ENCODE measurements at places on chromosomes 4 and X.

DNA sequence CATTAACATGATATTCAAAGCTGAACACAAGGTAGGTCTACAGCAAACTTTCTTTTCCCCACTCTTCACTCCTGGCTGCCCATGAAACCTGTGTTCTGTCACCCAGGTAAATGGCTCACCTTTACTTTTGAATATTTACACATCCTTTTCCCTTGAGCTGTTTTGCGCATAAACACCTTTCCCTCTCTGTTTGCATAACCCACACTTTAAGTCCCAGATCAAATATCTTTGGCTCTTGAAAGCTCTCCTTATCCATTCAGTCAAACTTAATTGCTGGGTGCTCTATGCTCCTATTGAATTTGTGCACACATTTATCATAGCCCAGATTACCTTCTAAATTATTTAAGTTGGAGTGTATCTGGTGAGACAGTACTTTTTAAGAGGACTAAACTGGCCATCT lies 51.7 kb upstream of the ATP8A1 start:
- no peak for DNase-seq

DNA sequence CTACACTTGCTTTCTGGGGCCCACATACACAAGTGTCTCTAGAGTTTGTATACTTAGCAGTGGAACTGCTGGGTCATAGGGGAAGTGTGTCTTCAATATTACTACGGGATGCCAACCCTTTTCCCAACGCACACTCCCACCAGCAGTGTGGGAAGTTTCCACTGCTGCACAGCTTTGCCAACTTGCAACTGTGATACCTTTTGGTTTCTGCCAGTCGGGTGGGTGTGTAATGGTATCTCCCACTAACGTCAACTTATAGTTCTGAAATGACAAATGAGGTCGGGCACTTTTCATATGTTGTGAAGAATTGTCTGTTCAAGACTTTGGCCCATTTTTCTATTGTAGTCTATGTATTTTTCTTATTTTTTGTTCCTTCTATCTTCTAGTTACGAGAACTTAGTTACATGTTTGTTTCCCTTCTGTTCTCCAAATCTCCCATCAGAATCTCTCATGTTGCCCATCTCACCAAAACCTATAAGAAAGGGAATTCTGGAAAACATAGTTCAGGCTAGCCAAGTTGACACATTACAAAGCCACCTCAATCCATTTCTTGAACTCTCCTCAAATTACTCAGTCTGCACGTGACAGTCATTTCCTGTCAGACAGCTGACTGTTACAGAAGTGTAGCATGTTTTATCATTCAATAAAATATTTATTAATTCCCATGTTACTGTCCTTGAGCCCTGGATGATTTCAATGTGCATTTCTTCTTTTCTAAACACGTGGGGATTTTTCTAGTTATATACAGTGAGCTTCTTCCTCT lies 30.7 kb downstream of the PNMA6E start:
- no peak for DNase-seq

DNA sequence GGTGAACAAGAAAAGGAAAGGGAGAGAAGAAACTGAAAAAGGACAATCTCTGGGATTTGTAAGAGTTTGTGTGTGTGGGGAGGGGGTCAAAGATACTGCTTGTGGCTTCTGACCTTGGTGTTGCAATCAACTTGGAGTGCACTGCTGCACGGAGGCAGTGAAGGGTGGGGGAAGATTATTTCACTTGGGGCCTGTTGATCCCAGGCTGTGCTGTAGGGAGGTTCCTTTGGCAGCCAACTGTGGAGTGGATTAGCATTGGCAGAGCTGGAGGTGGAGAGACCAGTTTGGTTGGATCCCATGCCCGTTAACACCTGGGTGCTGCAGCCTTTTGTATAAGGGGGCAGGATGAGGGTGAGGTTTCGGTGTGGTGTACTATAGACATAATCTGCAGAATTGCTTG lies 38.2 kb downstream of the AFF1 start:
- no peak for DNase-seq

DNA sequence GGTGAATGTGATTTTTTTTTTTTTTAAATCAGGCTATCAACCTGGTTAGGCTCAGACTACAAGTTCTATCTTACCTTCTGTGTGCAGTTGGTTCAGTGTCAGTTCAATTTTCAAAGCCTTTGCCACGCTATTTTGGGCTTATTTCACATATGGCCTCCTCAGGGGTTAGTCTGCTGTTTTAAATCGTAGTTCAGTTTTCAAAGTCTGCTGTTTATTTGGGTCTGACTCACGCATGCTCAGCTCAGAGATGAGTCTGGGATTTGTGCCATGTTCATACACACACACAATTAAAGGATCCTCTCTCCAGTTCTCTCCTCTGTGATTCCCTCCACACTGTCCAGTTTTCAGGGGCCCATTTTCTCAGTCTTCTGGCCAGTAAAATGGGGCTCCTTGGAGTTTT lies 32.3 kb upstream of the ZFX start:
- peak; percentile 93 for DNase-seq

- no peak for DNase-seq
Measured at GRCh38 chr4:38982361-38983095, 49.7 kb downstream of the TMEM156 start.

- no peak for DNase-seq
Measured at GRCh38 chrX:65828599-65828998, 161.1 kb downstream of the MSN start.

- peak; percentile 38 for DNase-seq
Measured at GRCh38 chr4:74858921-74859562, 64.7 kb upstream of the BTC start.

DNA sequence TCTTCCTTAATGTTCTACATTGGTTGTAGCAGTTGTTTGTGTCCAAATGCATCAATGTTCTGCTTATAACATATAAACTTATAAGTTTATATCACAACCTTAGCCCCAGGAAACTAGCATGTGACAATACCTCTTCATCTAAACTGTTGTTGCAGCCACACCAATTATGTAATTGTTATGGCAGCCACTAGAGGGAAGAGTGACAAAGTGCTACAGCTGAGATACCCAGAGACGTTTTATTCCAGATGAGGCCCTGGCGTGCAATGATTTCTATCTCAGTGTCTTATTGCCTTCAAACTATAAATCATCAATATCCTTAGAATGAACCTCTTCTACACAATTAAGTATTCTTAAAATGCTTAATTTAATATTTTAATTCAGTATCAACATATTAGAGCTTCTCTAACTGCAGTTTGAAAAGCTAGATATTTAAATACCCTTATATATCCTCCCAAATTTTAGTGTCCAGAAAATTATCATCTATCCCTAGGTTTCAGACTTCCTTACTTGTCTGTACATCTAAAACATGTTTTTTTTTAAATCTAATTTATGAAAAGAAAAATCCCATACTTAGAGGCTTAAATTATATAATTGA lies 171.6 kb downstream of the PCDH10 start:
- peak; percentile 20 for DNase-seq

DNA sequence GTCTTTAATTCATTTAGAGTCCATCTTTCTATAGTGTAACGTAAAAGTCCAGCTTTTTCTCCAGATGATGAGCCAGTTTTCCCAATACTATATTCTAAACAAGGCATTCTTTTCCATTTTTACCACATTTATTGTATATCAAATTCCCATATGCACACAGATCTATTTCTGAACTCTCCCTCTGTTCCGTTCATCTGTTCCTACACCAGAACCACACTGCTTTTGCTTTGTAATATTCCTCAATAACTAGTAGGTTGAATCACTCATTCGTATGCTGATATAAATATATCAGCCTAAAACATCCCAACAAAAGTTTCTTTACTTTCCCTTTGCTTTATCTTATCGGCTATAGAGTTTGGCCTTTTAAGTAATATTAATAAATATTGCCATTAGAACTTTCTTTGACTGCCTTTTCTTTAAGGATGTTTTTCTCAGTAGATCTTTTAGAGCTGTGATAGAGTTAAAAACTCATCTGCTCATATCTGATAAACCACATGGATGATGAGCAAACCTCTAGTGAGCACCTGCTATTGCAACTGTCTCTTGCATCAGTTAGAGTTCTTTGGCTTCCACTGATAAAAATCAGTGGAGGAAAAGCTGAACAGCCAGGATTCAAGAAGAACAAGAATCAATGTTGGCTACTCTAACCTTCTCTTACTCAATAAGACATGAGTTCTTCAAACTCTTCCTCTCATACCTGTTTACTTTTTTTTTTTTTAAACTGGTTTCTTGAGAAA lies 13.1 kb upstream of the RPL34 start:
- DNase-seq: no peak

GRCh38 chrX:104195489-104196084 lies 29.3 kb downstream of the FAM199X start:
- peak; percentile 46 for DNase-seq

- DNase-seq: no peak
Measured at GRCh38 chr4:149489321-149489720, 326.3 kb downstream of the IQCM start.

DNA sequence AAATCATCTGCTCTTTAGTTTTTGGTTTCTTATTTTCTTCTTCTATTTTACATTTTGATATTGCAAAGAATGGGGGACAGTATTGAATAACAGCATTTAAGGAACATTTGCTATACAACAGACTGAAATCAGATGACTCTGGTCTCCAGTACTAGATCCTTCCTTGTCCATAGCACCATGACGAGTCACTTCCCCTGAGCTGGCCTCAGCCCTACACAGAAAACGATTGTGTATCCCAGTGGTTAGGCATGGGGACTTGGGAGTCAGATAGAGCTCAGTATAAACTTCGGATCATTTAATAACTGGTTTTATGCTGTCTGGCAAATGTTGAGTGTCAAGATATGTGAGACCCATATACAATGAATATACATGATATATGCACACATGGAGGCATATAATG lies 44.7 kb upstream of the BEX4 start:
- no peak for DNase-seq

DNA sequence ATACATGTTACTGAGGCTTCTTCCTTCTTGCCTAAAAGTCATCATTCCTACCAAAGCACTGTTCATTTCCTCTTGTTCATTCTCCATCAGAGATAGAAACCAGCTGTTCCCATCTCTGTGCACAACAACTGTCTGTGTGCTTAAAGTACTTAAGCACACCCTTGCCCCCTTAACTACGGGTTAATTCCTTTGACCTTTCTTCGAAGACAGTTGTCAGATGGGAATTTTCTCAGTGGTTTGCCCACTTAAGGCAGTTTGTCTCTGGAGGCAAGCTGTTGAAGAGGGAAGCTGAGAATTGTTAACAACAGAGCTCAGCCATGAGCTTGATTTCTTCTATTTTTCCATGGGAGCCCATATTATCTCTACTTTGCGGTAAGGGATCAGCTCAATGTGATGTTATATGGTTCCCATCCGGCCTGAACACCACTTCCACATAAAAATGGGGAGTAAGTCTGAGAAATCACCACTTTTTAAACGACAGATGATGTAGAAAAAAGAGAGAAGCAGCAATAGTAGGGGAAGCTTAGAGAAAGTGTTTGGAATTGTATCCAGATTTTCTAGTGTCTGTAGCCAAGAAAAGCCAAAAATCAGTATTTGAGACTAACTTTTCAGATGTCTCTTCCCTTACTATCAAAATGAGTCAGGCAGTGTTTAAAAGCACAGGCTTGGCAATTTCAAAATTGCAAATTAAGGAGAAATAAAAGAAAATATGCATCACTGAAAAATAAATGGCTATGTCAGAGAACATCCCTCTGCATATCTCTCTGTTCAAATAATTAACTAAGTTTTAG lies 194.4 kb downstream of the SLIT2 start:
- DNase-seq: peak; percentile 17

DNA sequence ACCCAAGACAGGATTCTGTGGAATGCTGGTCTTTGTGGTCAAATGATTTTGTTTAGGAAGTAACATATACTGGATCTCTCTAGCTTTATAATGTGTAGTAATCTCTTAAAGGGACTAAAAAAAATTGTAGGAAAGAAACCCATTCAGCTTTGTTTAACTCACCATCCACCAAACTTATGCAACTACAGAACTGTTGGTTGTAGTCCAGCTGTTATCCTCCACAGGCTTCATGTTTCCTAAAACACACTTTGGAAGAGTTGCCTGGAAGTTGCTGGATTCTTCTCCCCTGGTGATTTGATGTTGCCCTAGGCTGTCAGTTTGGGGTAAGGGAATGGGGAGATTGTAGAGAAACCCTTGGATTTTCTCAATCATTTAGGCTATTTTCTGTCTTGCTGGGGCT lies 89.3 kb downstream of the RLIM start:
- DNase-seq: no peak

DNA sequence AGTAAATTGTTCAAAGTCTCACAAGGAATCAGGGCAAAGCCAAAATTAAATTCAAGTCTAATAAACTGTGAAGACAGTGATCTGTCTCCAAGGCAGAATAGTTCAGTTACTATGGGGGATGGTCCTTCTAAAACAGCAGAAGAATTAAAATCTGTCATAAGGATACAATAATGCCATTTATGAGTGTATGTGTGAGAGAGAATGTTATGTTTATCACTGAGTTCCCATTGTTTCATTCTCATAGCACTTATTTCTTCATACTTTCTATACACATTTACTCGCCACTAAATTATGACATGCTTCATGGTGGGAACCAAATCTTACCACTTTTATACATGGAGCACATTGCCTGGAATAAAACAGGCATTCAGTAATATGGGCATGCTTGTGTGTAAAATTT lies 102.5 kb downstream of the AMMECR1 start:
- no peak for DNase-seq

- DNase-seq: peak; percentile 43
Measured at GRCh38 chrX:38335382-38335781, 8.1 kb upstream of the RPGR start.

- no peak for DNase-seq
Measured at GRCh38 chrX:139532834-139533233, 2.3 kb downstream of the F9 start.

GRCh38 chr4:659851-660250 lies 14.2 kb downstream of the ATP5ME start:
- peak; percentile 1 for DNase-seq

DNA sequence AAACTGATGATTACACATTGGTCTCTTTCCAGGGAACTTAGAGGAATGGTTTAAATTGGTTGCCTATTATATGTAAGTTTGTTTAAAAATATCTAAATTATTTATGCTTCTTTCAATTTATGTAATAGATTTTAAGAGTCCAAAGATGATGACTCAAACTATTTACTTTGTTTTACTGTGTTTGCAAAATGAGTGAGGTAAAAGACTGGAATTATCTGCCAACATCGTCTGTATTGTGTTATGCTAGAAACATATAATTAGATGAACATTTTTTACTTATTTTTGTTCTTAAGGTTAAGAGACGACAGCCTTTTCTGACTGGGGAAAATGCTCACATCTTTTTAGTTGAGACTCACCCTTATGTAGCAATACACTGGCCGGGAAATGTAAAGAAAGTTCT lies 51.1 kb upstream of the SYTL5 start:
- no peak for DNase-seq

GRCh38 chr4:106287353-106287969 lies 28.5 kb downstream of the TBCK start:
- DNase-seq: no peak

DNA sequence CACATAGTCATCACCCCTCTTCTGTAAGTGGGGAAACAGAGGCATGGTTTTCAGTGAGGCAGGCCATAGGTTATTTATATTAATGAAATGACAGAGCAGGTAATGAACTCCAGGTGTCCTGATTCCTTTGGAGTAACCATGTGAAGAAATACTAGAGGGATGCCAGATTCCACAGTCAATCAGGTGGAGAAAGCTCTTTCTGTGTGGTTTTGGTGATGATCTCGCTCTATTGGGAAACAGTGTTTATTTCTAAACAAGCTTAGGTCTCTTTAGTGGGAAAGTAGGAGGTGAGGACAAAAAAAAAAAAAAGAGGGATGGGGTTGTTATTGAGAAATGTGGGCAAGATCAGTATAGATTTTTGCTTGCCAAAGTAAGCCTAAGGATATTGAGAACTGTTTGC lies 12.2 kb downstream of the DOCK11 start:
- no peak for DNase-seq
